ENCODE measurements at places on chromosomes 6 and 20.

DNA sequence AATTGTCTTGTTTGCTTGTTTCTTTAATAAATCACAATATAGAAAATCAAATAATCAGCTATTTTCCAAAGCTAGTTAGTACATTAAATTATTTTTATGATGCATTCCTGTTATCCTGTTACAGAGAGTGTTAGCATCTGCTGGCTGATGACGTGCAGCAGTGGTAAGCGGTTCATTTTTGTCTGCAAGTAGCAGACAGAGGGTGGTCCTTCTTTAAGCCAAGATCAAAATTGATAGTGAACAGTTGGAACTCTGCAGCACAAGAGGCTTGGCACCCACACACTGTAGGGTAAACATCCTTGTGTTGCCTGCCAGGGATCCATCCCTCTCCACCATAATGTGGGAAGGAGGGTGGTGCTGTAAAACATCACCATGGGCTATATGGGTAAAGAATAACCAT, 158.3 kb downstream of the FRK start:
- no peak for DNase-seq

- DNase-seq, result no peak
Observed at GRCh38 chr6:29734046-29735018, 11.1 kb downstream of the HLA-F start.

- DNase-seq, result no peak
Observed at GRCh38 chr6:16476861-16477260, 238.5 kb downstream of the GMPR start.

DNA sequence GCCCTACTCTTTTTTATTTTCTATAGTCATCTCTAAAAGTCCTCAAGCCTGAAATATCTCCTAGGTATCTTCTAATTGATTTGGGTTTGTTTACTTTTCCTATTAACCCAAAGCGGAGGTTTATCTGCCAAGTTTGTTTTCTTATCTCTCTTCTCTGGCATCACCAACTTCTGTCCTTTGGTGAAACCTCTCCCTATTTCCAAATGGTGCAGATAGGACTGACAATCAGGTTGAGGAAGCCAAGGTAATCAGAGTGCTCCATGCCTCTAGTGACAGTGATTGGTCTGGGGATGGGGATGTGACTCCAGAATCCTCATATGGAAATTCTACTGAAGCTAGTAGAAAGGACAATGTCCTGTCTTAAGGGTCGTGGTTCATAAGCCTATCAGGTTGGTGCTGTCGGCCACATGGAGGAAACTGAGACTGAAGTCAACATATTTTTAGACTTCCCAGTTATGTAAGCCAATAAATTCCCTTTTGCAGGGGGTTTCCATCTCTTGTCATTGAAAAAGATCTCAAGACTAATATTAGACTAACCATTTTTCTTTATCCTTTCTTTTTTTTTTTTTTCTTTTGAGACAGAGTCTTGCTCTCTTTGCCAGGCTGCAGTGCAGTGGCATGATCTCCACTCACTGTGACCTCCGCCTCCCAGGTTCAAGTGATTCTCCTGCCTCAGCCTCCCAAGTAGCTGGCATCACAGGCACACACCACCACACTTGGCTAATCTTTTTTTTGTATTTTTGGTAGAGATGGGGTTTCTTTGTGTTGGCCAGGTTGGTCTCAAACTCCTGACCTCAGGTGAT, 28.0 kb downstream of the KIF6 start:
- no peak for DNase-seq

- DNase-seq, result no peak
Observed at GRCh38 chr6:16163535-16164300, 34.8 kb downstream of the MYLIP start.

DNA sequence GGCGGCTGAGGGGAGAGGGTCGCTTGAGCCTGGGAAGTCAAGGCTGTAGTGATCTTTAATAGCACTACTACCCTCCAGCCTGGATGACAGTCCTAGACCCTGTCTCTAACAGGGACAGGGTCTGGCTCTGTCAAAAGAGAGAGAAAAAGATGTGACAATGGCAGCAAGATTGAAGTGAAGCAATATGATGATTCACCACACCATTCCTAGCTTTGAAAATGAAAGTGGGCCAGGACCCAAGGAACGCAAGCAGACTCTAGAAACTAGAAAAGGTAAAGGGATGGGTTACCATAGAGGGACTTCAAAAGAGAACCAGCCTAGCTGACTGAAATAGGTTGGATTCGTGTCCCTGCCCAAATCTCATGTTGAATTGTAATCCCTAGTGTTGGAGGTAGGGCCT, 426.9 kb downstream of the HTR1B start:
- no peak for DNase-seq

DNA sequence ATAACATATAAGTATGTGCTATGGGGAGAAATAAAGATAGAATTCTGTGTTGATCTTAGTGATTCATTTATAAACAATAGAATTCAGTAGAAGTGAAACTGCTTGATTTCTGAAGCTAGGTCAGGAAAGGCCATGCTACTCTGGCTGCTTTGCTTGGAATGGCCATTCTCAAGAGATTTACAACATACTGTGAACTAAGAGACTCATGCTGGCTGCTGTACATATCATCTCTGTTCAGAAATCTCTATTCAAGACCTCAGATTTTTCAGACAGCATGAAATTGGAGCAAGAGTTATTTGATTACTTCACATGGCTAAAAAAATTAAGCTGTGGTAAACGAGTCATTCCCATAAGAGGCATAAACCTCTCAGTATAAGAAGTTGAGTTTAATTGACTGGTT, 662.6 kb downstream of the BCKDHB start:
- no peak for DNase-seq

- DNase-seq, result no peak
Observed at GRCh38 chr20:42043921-42044320, 425.7 kb upstream of the CHD6 start.

GRCh38 chr20:40787941-40788340, 98.9 kb upstream of the MAFB start:
- no peak for DNase-seq

- DNase-seq, result no peak
Observed at GRCh38 chr20:31505903-31506302, 8.3 kb upstream of the HM13 start.

DNA sequence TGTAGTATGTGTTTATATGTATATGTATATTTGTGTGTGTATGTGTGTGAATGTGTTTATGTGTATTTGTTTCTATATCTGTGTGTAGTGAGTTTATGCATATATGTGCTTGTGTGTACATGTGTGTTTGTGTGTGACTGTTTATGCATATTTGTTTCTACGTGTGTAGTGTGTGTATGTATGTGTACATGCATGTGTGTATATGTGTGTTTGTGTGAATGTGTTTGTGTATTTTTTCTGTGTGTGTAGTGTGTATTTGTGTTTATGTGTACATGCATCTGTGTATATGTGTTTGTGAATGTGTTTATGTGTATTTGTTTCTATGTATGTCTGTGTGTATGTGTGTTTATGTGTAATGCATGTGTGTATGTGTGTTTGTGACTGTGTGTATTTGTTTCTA, 12.1 kb upstream of the SMOC2 start:
- no peak for DNase-seq

GRCh38 chr6:73942592-73943186, 246.7 kb downstream of the CD109 start:
- no peak for DNase-seq

Measured in stimulated activated CD4-positive, alpha-beta T cell treated with anti-CD3 and anti-CD28 coated beads, Interleukin-15, amount 100 ng/mL, for 48 hours (primary cell).